ENCODE measurements at places on chromosomes 2 and 18. TPM values are rescaled to one million over a fixed set of nuclear protein-coding genes. Genes with fewer than 3 reads are reported as not detected.

GRCh38 chr2:181239201-181239799 is 217.9 kb upstream of the ITGA4 start:
- DNase-seq = no peak

GRCh38 chr18:50439460-50440015 is 64.7 kb downstream of the SKA1 start:
- no peak for DNase-seq

The LRRTM4 gene
- 1.2 TPM for total RNA-seq

GRCh38 chr2:137980459-137980858 is 16.2 kb downstream of the HNMT start:
- DNase-seq = no peak

DNA sequence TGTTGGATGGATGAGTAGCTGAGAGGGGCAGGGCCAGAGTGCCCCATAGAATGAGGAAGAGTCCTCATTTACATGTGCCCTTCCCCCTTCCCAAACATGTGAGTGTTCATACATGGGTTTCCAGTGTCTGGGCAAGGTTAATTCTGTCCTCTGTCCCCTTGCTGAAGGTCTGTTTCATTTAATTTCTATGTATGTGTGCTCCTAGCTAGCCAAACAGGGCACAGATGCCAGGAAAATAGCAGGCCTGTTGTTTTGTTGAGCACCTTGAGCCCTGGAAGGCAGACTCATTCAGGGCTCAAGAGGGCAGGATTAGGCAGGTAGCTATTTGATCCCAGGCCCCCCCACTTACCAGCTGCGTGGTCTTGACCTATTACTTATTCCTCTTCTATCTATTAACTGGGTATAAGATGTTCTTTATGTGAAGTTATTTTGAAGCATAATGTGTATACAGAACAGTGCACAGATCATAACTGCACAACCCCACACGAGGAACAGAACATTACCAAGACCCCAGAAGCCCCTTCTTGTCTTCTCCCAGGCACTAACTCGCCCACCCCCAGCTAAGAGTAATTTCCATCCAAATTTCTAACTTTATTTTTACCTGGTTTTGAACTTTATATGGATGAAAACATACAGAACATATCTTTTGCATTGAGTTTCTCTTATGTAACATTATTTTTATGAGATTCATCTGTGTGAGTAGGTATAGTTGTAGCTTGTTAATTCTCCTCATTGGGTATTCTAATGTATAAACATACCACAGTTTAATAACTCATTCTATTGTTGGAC is 164.3 kb downstream of the RPIA start:
- no peak for DNase-seq

DNA sequence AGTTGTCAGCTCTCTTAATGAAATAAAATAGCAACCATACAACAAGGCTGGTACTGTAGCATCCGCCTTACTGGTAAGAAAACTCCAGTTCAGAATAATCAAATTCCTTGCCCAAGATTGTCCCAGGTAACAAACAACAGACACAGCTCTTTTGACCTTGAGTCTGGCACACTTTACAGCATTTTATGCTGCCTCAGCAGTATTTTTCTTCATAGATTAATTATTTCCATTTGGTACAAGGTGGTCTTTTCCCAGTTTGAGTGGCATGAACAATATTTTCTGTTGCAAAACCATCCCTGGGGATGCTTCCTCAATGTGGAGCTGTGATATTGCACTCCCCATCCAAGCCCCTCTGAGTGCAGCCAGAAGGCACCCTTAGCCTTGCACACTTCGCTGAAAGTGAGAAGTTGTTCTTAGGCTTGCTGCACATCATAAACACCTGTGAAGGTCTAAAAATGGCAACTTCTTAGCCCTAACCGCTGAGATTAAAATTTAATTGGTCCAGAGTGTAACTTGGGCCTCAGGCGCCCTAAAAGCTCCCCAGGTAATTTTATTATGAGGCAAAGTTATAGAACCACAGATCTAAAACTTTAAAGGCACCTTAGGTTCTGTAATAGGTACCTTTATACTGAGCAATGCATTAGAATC is 523.3 kb downstream of the CMPK2 start:
- DNase-seq = no peak

DNA sequence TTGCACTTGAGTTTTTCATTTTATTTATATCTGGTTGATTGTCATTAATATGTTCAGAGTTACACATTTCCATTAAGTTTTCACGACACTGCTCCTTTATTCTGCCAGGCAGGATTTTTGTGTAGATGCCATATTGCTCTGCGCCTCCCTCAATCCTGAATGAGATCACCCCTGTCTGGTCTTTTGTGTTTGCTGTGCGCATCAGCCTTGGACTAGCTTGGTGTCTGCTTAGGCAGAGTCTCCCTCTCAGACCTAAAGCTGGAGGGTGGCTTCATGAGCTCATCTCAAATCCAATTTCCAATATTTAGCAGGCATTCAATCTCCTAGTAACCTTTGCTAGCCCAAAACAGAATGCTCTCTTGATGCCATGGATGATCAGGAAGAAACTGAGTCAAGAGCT is 137.4 kb downstream of the SMAD7 start:
- DNase-seq = no peak

The ATOH8 gene
- 17.5 TPM for total RNA-seq

- no peak for DNase-seq
Measured at GRCh38 chr18:24461996-24462395, 1.6 kb downstream of the HRH4 start.

DNA sequence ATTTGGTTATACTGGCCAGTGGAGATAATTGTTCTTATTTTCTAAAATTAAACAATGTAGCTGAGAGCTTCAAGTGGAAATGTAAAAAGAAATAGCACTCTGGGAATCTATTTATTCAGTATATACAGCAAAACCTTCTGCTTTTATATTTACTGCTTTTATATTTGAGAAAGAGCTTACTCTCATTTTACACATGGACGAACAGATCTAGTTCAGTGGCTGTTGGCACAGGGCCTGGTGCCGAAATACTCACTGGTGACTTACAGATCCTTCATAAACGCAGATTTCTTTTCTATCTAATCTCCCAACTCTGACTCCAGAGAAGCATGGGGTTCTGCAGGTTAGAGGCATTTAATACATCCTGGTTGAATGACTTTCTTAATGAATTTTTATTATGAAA is 266.2 kb downstream of the ASXL3 start:
- DNase-seq = no peak

The XDH gene
- total RNA-seq = not detected

GRCh38 chr2:188631037-188631809 is 339.5 kb downstream of the GULP1 start:
- no peak for DNase-seq
